ENCODE measurements at places on chromosomes 7 and 10.

DNA sequence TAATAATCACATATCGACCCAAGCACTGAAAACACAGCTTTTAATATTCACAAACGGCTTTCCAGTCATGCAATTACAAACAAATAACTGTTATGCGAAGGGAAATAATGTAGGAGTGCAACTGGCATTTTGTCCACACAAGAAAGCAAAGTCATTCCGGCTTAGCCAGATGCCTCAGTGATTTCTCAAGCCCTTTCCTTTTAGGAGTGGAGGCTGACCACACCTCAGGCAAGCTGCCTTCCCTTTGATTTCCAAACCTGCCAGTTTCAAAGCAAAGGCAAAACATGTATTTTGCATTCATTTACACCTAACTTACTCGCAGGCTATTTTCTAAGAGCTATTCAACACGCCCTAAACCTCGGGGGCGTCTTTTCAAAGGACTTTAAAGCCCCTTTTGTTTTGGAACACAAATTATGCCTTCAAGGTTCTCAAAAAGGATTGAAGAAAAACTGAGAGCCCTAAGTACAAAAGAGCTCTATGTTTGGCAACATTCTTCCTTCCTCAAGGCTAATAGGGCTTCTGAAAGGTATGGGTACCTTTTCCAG is 109.6 kb downstream of the CPXM2 start:
- peak; percentile 74 for DNase-seq

GRCh38 chr10:70890917-70891431 is 2.6 kb upstream of the PCBD1 start:
- DNase-seq: peak; percentile 80

GRCh38 chr10:68721673-68722335 is 765 bp downstream of the CCAR1 start:
- DNase-seq: no peak

- DNase-seq: peak; percentile 41
Observed at GRCh38 chr10:48780341-48780740, 95.7 kb downstream of the WDFY4 start.

- no peak for DNase-seq
Observed at GRCh38 chr10:69757206-69757552, 44.5 kb upstream of the COL13A1 start.

DNA sequence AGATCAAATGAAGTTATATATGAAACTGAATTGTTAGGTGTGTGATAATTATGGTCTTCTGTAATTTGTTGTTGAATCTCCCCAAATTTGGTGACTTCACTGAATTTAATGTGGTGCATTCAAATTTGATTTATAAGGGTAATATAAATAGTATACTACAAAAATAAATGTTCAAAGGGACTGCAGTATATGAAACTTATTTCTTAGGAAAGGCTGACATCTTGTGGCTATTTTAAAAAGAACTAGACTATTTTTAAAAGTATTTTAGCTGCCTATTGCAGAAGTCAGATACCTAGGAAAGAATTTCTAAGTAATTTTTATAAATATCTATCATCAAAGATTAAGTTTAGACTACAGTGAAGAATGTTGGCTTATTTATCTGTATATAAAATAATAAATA is 36.6 kb downstream of the ATRNL1 start:
- DNase-seq: no peak

- no peak for DNase-seq
Observed at GRCh38 chr10:53361281-53361680, 588.7 kb upstream of the MBL2 start.

- no peak for DNase-seq
Observed at GRCh38 chr10:66572700-66573099, 353.1 kb upstream of the LRRTM3 start.

DNA sequence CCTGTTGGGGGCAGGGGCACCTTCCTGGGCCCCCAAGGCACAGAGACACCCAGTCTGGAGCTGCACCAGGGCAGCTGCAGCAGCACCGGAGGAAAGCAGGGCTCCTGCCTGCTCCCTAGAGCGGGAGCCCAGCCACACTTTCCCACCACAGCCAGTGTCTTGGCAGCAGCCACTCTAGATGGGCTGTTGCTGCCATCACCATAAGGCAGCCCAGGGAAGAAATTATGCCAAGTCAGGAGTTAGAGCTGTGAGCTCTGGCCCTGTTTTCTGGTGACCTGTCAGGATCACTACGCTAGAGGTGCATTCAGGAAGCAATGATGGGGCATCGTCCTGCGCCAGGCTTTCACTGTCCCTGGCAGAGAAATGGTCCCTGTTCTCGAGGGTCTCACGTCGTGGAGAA is 38.0 kb upstream of the ZNRF2 start:
- no peak for DNase-seq

GRCh38 chr10:72260239-72260975 is 13.3 kb upstream of the DDIT4 start:
- peak; percentile 99 for DNase-seq

GRCh38 chr10:63563623-63564022 is 42.4 kb downstream of the REEP3 start:
- DNase-seq: no peak

- no peak for DNase-seq
Observed at GRCh38 chr10:109306698-109307097, 616.6 kb downstream of the XPNPEP1 start.

GRCh38 chr10:25105262-25105661 is 69.5 kb upstream of the GPR158 start:
- DNase-seq: no peak

DNA sequence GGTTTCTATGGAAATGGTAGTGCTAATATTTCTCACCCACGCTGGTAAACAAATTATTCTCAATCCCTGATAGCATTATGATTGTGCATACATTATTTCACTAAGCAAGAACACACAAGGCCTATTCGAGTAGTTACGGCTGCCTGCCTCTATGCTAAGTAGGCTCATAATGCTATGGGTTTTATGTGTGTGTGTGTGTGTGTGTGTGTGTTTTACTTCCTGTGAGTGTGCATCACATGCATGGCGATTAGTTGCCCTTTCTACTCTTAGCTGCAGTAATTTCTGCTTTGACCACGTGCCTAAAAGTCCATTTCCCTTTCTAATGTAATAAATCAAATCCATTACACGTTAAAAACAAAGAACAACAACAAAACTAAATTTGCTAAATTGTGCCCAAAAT is 117.0 kb downstream of the CHCHD3 start:
- no peak for DNase-seq

DNA sequence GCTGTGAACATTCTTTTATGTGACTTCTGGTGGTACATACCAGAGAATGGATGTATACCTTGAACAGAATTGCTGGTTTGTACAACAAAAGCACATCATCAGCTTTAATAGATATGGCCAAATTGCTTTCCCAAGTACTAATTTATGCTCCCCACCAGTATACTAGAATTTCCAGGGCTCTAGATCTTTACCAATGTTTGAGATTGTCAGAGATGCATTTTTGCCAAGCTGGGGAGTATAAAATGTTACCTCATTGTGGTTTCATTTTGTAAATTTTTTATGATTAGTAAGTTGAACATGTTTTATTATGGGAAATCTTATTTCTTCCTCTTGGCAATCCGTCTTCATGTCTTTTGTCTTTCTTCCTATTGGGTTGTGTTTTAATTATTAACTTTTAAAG is 179.9 kb upstream of the TMEM106B start:
- DNase-seq: no peak

All from islet precursor cell (in vitro differentiated cells).